ENCODE measurements at places on chromosomes 12 and 14.

DNA sequence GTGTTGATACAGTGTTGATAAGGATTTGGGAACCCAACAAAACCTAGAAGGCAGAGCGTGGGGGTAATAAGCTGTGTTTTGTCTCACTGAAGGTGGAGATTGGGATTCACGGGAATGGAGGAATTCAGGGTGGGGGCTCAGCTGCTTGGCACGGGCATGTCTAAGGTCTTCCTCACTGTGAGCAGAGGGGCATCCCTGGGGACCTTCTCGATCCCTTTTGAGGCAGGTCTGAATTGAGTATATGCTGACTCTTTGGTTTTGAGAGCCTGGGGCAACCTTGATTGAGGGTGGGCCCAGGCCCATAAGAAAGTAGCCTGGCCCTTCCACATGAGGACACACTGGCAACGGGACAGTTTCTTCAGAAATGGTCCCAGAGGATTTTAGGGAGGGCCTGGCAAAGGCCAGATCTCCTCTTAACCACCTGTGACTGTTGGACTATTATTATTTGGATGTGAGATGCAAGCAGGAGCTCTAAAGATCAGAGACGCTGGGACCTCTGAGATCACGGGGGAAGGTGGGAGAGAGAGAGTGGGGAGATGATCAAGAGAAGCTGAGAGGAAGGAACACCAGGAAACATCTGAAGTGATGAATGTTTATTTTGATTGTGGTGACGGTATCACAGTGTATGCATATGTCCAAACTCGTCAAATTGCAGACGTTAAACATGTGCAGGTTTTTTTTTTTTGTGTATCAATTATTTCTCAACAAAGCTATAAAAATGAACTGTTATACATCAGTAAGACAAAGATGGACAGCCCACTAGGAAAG, 48.4 kb downstream of the SMIM41 start:
- no peak for DNase-seq

- no peak for DNase-seq
Measured at GRCh38 chr14:95190346-95190840, 33.1 kb upstream of the DICER1 start.

DNA sequence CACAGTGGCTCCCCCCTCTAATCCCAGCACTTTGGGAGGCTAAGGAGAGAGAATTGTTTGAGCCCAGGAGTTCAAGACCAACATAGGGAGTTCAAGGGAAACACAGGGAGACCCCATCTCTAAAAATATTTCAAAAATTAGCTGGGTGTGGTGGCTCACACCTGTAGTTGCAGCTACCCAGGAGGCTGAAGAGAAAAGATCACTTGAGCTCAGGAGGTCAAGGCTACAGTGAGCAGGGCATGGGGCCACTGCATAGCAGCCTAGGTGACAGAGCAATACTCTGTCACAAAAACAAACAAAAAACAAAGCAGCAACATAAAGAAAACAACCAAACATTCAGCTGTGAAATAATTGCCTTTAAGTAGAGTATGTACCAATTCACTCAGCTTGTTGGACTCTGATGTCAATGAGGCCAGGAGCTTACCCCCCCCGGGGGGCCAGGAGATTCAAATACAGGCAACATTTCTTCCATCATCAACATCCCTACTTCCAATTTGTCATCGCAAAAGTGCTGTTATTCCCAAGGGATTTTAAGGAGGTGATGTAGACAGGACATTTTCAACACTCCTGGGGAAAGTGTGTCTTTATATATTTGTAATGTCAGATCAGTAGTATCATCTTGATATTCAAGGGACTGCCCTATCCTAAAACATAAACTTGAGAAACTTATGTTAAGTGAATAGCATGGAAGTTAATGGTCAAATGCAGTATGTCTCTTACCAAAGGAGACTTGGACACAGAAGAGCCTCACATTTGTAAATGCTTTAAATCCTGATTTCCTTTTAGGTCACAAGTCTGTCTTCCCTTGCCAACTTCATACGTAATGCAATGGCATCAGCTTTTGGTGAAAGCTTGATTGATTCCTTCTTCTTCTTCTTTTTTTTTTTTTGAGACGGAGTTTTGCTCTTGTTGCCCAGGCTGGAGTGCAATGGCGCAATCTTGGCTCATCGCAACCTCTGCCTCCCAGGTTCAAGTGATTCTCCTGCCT, 40.6 kb upstream of the AEBP2 start:
- no peak for DNase-seq

DNA sequence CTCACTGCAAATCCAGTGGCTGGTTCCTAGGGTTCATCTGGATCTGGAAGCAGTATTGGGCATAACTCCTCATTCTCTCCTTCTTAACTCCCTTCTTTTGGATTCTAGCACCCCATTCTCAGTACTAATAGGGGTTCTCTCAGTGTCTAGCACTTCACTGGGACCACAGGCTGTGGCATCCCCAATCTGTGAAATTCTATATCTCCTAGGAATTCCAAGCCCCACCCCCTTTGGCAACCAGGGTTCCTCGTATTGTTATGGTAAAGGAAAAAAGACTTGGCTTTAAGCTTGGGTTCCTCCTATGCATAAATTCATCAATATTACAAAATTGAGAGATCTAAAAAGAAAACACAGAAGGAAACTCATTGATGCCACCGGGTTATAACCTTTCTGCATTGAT, 45.0 kb upstream of the FBXO21 start:
- DNase-seq = no peak

- no peak for DNase-seq
Measured at GRCh38 chr14:76918256-76918781, 92.1 kb downstream of the LRRC74A start.

- no peak for DNase-seq
Measured at GRCh38 chr12:41224066-41224465, 35.9 kb downstream of the PDZRN4 start.

GRCh38 chr12:28130625-28131598, 59.3 kb upstream of the CCDC91 start:
- no peak for DNase-seq

DNA sequence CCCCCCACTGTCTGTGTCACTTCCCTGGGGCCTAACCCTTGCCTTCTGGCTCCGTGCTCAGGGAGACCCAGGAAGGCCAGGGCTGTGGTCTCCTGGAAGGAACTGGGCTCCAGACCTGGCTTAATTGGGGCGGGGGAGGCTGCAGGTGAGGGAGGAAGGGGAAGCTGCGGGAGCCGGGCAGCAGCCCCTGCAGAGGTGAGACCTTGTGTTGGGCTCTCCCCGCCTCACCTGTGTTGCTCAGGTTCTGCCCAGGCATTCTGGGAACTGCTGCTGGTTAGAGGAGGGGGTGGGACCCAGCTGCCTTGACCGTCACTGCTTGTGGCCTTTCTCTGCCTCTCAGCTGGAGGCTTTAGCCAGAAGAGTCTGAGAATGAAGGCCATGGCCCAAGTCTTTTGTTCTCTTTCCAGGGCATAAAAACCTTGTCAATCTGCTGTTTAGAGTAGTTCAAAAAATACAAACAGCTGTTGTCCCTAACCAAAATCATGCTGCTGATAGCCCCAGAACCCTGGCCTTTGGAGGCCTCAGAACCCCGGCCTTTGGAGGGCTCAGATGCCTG, 247.6 kb downstream of the CHST11 start:
- no peak for DNase-seq

GRCh38 chr14:79583738-79584408, 627.4 kb downstream of the DIO2 start:
- no peak for DNase-seq

DNA sequence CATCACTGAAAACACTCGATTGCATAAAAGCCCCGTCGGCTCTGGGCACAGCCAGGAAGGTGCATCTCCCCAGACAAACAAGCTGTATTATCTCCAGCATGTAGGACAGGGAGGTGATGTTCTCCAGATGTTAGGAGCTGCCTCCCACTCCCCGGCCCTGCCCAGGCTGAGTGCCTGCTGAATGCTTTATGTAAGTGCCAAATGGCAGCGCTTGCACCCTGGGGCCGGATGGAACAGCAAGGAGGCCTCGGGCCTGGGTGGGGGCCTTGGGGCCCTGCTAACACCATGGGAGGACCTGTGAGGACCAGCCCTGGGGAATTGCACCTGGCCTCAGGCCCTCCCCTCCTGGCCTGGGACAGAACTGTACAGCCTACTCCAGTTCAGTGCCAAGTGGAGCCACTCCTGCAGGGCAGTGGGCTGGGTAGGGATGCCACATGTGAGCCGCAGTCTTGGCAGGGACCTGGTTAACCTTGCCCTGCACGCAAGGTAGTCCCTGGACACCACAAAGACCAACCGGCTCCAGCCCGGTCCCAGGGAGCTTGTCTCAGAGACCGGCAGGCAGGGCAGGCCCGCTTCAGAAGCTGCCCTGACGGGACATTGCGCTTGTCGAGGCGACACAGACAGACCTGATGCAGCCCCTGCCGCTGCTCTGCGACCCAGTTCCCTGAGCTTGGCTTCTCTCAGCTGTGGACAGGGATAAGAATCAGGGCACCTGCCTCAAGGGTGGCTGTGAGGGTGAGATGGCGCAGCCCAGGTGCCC, 35.3 kb upstream of the PPP1R13B start:
- no peak for DNase-seq
